ENCODE measurements at places on chromosomes 3 and 15.

GRCh38 chr3:178097576-178097975 is 438.7 kb upstream of the KCNMB2 start:
- no peak for DNase-seq

DNA sequence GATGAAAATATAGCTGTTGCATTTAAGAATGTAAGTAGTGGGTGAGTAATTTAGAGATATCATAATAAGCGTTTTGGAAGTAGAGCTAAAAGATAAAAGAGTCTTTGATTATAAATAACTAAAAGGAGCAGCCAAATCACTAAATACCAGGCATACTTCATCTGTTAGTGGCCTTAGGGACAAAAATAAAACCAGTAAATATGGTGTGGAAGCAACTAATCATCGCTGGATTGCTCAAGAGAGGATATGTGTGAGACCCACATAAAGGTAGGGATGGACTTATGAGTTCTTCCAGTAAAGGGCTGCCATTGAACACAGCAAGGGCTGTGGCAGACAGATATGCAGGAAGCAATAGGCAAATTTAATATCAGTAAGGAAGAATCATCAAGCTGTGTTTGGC is 356.2 kb downstream of the CNTN4 start:
- DNase-seq: no peak

- DNase-seq: no peak
Measured at GRCh38 chr3:179304605-179305004, 18.2 kb upstream of the ZNF639 start.

- no peak for DNase-seq
Measured at GRCh38 chr3:26237036-26237682, 385.4 kb upstream of the LRRC3B start.

Data from stimulated activated CD4-positive, alpha-beta T cell treated with anti-CD3 and anti-CD28 coated beads, Interleukin-15, amount 100 ng/mL, for 1 hour (primary cell).